HS-5 (cell line): ENCODE measurements at places on chromosomes 4 and X.

DNA sequence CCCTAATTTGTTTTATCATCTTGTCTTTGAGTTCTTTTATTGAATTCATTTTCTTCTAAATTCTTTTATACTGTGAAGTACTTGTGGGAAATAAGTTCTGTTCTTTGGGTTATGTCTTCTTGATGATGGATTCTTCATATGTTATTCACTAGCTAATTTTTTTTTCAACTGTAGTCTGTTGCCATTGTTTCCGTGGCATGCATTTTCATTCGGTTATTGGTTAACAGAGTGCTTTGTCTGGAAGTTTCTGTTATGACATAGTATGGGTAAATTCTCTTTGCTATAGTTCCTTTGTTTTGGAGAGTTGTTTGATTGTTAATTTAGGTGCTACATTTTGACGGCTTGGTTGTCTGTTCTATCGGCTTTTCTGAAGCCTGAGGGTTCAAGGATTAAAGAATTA is 184.9 kb upstream of the AADAT start:
- no peak for DNase-seq

DNA sequence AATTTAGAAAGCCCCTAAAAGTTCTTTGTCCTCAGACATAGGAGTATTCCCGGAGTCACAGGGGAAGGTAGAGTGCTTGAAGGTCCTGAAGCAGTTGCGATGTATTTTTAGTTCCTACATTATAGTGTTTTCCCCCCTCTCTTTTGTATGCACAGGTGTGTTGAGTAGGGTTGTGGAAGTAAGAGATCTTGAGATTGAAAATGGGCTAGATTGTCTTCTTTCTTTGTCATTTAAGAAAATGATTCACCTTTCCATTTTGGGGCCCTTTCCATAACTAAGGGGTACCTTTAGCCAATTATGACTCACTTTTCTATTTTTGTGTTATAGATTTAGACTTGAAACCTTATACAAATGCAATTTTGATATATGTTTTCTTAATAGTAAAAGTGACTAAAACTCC is 75.8 kb upstream of the AFF2 start:
- DNase-seq = no peak

DNA sequence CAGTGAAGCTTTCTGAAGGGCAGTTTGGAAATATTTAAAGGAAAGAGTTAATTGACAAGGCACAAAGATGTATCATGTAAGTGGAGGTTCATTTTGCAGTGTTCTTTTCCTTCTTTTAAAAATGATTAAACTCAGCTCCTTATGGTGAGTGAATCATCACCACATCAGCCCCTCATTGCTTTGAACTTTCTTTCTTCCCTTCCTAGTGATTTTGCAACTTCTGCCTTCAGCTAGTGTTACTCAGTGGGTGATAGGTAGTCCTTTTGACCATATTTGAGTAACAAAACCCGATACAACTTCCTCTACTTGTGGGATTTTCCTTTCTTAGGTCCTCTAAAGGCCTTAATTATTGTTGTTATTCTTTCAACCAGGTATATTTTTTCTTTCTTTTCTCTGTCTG is 8.2 kb downstream of the ZCCHC4 start:
- peak; percentile 52 for DNase-seq

GRCh38 chr4:52862639-52863161 is 583 bp downstream of the RASL11B start:
- no peak for DNase-seq

- DNase-seq = no peak
Measured at GRCh38 chr4:58600290-58600689, 1490.1 kb upstream of the IGFBP7 start.

- no peak for DNase-seq
Measured at GRCh38 chr4:153728660-153729059, 31.2 kb downstream of the RNF175 start.

GRCh38 chrX:106963111-106963510 is 36.9 kb downstream of the MORC4 start:
- no peak for DNase-seq

DNA sequence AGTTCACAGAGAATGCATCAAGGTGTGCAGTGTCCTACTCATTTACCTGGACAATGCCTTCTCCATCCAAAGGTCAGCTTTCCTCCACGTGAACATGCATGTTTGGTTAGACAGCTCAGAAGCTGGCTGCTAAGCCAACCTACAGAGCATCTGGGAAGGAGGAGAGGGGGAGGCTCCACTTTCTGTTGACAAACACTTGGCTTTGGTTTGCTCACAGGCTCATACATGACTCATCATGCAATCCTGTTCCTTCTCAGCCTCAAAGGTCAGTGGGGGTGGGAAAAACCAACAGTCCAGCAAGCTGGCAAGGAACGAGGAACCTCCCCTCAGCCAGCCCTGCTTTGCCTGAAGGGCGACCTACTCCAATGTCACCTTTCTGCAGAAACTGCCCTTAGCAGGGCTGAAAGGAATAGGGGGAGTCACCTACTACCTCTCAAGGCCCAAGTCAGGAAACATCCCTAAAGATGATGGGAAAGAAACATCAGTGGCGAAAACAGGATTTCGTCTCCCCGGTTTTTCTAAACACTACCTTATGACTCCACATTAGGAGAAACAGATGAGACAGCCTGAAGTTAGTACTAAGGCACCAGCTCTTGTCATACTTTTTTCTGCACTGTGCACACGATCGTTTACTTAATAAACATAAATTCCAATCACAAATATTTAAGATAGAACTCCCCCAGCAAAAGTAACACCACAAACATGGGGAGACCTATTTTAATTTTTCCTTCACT is 37.9 kb downstream of the RELL1 start:
- DNase-seq = peak; percentile 85
